NCI-H526 (cell line): ENCODE measurements at places on chromosomes 6 and 20.

- no peak for DNase-seq
These were observed 34.2 kb downstream of the DTNBP1 start for GRCh38 chr6:15628499-15629131.

DNA sequence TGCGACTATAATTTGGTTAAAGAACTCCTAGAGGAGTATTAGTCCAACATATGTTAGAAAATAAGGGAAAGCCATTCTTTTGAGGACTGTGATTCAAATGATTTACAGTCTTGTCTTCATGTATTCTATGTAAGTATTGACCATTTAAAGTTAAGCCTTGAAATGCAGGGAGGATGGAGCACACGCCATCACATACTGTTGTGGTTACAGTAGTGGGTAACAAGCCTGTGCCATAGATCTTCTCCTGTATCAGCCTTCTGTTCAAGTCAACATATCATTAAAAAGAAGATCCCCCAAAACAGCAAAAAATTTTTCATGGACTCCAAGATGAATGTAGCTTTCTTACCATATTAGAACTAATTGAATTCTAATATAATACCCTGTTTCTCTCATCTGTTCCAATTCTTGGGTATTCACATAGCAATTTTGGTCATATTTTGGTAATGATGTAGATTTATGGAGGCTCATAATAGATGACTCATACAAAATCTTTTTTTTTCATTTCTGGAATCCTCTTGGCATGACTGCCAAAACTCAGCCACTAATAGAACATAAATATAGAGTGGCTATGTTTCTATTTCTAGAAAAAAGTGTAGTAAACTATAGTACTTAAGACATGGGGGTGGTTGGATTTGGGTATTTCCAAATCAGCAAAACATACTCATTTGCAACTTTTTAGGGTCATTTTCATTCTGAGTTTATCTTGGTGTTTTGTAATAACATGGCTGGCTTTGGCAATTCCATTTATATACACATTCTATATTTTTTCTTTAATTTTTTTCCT, 413.5 kb downstream of the BCKDHB start:
- no peak for DNase-seq

GRCh38 chr6:32387589-32388340, 16.1 kb upstream of the TSBP1 start:
- no peak for DNase-seq

DNA sequence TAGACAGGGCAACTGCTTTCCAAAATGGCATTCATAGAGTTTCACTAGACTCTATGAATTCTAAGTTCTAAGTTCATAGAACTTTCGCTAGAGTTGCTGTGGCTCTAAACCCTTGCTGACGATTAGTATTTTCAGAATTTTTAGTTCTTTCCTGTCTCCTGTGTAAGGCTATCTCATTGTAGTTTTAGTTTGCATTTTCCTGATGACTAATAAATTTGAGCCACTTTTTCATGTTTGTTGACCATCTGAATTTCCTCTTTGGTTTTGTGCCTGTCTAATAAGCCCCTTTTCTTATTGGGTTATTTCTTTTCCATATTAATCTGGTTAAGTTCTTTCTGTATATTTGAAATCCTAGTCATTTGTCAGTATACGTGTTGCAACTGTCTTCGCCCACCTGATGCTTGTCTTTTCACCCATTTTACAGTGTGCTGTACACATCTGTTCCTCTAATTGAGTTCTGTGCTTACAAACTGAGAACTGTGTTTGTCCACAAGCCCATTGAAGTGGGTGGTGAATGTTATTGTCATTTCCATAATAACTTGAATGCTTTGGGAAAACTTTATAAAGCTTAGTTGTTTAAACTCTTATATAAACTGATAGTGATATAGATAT, 177.7 kb upstream of the CDYL start:
- DNase-seq, result no peak

DNA sequence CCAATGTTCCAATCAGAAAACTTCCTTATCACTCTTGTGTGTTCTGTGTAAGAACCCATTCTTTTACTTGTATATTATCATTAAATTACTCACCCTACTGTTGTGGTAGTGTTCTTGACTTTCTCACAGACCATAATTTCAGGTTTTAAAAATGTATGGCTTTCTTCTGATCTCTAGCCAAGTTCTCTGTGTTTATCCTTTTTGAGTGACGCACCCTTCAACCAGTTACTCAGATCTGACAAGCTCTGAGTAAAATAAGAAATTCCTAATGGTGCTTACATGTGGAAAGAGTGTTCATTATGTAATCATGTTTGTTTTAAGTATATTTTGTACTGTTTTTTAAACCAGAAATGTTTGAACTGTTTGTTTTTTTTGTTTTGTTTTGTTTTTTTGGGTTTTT, 11.0 kb downstream of the TBPL1 start:
- DNase-seq, result no peak

GRCh38 chr6:28969129-28969528, 36.0 kb downstream of the ZNF311 start:
- no peak for DNase-seq

GRCh38 chr6:34389034-34389433, 3.4 kb downstream of the NUDT3 start:
- no peak for DNase-seq

DNA sequence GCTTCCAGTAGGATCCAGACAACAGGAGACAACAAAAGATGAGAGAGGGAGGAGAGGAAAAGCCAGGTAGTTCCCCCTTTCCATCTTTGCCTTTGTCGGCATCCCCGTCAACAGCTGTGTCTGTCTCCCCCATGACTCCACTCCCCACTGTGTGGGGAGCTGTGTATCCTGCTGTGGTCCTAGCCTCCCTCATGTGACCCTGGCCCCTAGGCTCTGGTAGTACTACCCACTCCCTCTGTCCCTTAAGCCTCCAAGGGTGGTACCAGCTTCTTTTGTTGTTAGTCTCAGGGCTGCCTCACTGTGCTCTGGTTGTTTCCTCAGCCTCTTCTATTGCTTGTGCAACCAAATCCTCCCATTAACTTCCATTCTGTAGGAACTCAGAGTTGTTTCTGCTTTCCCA, 28.7 kb downstream of the ANKEF1 start:
- DNase-seq, result no peak

DNA sequence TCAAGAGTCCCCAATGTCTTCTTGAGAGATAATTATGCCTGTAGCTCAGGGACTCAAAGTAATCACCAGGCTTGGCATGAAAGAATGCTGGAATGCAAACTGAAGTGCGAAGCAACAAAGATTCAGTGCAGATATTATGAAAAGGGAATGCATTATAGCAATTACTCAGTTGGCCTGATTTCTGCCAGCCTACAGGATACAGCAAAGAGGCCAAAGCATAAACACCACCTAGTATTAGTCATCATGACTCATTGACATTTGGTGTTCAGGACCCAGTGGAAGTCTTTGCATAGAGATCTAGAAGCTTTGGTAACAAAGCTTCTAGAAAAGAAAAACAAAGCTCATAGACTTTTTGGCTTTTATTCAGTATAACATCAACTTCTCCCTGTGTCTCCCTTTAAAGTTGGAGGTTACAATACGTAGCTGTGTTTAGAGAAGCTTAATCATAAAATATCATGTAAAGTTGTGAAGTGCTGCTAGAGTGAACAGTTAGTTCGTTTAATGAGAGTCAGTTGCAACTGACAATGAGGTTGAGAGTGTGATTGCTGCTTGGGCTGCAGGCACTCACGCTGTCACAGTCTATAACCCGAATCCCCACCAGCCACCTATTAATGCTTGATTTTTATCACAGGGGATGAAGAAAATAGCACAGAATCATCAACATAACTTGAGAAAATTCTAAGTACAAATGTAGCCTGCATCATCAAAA, 932.7 kb downstream of the TFAP2A start:
- DNase-seq, result no peak

- no peak for DNase-seq
These were observed 388.2 kb upstream of the SYNCRIP start for GRCh38 chr6:86030875-86031274.
